Stimulated activated CD4-positive, alpha-beta T cell treated with anti-CD3 and anti-CD28 coated beads, Interleukin-2, amount 100 ng/mL, for 24 hours (primary cell): ENCODE measurements at places on chromosomes 1 and 21.

DNA sequence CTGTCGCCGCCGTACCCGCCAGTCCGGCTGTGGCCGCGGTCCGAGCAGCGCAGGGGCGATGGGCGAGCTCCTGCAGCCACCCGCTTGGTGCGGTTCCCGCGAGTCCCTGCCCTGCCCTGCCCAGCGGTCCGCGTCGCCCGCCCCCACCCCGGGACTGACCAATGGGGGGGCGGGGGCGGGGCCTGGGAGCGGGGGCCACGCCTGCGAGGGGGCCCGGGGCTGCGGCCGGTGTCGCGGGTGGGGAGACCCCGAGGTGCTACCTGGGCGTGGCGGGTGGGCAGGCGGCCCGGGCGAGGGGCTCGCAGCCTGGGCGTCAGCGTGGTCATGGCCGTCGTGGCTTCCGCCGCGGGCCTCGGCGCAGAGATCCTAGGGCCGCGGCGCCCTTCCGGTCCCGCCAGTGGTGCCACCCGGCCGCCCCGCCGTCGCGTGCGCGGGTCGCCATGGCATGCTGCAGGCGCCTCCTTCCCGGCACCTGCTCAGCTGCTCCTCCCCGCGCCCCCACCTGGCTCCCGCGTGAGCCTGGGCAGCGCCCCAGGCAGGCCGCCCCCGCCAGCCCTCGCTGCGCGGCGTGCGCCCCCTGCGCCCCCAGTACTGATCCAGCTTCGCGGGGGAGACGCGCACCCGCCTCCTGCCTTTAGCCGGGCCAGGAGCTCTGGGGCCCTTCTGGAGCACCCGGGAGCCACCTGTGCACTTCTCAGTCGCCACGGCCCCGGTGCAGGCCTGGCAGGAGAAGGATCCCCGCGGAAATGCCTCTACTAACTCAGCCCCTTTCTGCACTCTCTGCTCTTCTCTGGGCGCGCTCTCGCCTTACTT lies at the start of gene BMP8B:
Gene BMP8B, minus strand, starts transcription at position 108 of the 813 bp plus-strand sequence. CDS start 380 bp downstream, outside the sequence.
- DNase-seq: peak; percentile 51

DNA sequence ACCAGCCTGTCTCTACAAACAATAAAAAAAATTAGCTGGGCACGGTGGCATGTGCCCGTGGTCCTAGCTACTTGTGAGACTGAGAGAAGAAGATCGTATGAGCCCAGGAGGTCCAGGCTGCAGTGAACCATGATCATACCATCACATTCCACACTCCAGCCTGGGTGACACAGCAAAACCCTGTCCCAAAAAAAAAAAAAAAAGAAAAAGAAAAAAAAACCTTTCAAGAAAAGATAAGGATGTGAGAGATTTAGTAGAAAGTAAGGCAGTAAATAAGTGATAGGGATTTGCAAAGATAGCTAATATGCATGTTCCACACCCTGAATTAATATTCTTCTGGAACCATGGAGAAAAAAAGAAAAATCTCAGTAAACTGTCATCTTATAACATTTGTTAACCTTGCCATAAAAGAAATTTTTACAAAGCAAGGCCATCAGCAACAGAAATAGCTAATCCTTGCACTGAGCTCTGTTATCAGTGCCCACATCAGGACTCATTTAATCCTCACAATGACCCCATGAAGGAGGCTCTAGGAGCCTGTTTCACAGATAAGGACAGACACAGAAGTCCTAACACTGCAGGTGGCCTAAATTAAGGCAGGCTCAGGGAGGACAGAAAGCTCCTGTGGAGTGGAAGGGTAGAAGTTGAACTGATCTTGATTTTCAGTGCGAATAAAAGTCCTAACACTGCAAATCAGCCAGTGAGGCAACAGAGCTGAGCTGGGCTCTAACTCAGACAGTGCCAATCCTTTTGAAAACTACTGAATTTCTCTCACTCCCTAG lies 7.6 kb downstream of the GNB1 start:
- no peak for DNase-seq

- DNase-seq: no peak
Measured at GRCh38 chr1:79293611-79294010, 287.1 kb upstream of the ADGRL4 start.

GRCh38 chr1:183756326-183756725 lies 48.6 kb upstream of the RGL1 start:
- no peak for DNase-seq
